ENCODE measurements at places on chromosomes 11 and 22.

DNA sequence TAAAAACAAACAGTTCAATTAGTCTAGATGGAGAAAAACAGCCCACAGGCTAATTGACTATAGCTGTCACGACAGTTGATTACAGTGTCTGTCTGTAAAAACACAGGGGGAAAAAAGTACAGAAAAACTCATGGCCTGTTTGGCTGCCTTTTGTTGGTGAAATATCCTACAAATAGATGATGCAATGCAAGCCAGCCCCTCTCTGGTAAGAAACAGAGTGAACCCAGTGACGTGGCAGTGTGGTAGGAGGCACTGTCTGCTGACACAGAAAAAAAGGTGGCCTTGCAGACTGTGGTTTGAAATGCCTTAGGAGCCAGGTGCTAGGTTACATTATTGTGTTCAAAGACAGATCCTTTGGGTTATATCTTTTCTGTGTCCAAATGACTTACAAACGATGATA lies 431.4 kb upstream of the CCDC90B start:
- DNase-seq = peak; percentile 19

DNA sequence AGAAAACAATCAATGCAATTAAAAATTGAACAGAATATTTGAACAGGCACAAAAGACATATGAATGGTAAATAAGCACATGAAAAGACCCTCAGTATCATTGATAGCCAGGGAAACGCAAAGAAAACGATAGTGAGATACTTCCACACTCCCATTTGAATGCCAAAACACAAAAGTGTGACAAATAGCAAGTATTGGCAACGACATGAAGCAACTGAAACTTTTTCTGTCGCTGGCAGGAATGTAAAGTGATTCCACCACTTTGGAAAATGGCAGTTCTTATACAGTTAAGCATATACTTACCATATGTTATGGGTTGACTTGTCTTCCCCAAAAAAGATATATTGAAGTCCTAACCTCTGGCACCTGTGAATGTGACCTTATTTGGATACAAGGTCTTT lies 62.9 kb upstream of the NAV2 start:
- no peak for DNase-seq

DNA sequence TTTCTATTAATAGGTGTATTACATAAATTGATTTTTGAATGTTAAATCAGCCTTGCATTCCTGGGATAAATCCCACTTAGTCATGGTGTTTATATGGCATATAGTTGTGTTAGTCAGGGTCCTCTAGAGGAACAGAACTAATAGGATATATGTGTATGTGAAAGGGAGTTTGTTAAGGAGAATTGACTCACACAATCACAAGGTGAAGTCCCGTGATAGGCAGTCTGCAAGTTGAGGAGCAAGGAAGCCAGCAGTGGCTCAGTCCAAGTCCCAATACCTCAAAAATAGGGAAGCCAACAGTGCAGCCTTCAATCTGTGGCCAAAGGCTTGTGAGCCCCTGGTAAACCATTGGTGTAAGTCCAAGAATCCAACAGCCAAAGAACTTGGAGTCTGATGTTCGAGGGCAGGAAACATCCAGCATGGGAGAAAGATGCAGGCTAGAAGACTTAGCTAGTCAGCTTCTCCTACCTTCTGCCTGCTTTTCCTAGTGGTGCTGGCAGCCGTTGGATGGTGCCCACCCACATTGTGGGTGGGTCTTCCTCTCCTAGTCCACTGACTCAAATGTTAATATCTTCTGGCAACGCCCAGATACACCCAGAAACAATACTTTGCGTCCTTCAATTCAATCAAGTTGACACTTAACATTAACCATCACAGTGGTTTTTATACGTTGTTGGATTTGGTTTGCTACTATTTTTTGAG lies 12.9 kb downstream of the SFI1 start:
- peak; percentile 35 for DNase-seq

GRCh38 chr11:119316729-119317591 lies at the start of gene MCAM:
Gene MCAM (minus strand): TSS chr11:119317130. CDS start chr11:119317101, 29 bp downstream.
- no peak for DNase-seq

DNA sequence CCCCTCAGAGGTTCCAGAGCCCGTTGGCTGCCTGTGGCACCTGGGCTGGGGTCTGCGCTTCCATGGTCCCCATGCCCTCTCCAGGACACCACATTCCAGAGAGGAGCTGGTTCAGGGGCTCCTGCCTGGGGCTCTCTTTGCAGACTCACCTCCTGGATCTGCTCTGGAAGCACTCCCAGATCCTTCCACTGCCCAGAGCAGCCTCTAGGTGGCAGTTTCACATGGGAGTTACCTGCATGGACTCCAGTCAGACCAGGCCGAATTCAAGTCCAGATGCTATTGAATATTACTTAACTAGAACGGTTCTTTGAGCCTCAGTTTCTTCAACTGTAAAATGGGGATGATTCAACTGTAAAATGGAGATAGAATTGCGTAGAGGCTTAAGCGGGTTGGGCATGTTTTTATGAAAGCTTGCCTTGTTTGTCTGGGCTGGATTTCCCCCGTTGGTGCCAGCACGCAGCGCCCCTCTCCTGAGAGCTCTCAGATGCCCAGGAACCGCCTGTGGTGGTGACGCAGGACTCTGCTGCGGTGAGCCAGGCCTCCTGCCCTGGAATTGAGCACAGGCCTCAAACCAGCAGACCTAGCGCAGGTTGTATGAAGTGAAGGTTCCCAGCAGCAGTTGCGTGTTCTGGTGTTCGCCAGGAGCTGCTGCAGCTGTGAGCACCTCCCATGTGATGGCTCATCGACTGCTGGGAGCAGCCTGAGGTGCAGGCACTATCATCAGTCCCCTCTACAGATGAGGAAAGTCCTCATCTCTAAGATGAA lies 44.2 kb downstream of the LMO1 start:
- DNase-seq = peak; percentile 61

GRCh38 chr22:44259366-44260215 lies 53.2 kb downstream of the SHISAL1 start:
- DNase-seq = no peak

DNA sequence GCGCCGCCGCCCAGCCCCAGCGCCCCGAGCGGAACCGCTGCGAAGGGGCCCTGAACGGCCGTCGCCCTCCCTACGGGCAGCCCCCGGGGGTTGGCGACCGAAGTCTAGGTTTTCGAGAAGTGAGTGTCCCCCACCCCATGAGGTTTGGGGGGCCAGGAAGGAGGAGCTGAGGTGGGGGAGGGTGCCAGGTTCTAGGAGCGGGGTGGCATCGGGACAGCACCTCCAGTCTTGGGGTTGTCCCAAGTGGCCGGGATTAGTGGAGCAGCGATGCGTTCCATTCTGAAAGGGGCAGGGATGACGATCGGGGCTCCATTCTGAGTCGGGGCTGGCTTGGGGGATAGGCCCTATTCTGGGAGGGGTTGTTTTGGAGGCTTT lies 408 bp downstream of the PPP2R5B start:
- no peak for DNase-seq

DNA sequence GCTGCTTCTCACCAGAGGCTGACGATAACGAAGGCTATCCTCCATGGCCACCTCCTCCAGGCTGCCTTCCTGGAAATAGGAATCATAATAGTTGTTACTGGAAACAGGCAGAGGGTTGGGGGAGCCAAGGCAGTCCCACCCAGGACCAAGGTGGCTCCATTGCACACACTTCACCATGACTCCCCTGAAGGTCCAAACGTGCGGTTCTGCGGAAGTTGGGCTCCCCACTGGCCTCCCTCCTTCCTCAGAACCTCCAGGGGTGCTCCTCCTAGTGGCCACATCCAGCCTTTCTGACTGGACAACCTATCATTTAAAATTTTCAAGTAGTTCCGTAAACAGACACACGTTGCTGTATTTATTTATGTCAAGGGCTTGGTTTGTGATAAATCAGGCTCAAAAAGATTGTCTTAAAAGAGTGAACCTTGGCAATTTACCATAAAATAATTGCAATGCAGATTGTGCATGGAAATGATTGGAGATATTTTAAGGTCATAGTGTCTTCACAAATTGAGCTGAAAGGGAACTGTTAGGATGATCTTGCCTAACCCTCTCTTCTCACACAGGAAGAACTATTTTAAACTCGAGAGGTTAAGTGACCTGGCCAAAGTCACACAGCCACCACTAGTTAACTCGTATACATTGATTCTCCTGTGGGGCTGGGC lies 1.4 kb upstream of the TCN2 start:
- DNase-seq = peak; percentile 59

GRCh38 chr11:131692151-131692550 lies 321.7 kb downstream of the NTM start:
- no peak for DNase-seq

GRCh38 chr11:111602865-111603610 lies 789 bp downstream of the SIK2 start:
- DNase-seq = peak; percentile 52

Measured in fibroblast of mammary gland (primary cell).